Activated CD4-positive, CD25-positive, alpha-beta regulatory T cell (primary cell): ENCODE measurements at places on chromosomes 16 and 17.

GRCh38 chr17:60823515-60823914, 145.9 kb downstream of the BCAS3 start:
- no peak for DNase-seq

DNA sequence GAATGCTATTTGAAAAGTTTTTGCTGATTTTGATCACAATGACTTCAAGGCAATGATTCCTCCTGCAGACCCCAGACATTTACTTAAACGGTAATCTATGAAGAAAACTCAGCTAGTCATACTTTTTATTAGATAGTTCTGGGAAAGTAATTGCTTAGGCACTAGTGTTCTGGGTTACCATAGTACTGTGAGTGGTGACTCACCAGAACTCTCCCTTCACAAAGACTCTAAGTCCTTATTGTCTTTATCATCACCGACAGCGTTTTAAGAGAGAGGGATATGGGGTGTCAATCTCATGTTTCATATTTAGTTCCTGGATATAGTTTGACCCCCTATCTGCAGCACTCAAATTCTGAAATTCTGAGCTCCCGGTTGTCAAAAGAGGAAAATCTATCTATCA, 43.0 kb upstream of the CDH8 start:
- DNase-seq, result no peak

DNA sequence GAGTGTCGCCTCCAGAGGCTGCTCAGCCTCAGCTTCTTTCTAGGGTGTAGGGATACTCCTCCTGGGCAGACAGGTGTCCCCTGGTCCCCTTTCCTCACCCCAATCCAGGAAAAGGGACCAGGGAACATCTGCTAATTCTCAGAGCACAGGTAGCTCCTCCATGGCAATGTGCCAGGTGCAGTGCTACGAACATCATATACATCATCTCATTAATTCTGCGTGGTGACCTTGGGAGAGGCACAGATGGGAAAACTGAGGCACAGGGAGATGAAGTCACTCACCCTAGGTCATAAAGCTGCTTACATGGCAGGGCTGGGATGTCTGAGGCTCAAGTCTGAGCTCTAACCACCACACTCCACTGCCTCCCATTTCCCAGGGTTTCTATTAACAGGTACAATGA, 11.7 kb downstream of the HDAC5 start:
- DNase-seq, result no peak

DNA sequence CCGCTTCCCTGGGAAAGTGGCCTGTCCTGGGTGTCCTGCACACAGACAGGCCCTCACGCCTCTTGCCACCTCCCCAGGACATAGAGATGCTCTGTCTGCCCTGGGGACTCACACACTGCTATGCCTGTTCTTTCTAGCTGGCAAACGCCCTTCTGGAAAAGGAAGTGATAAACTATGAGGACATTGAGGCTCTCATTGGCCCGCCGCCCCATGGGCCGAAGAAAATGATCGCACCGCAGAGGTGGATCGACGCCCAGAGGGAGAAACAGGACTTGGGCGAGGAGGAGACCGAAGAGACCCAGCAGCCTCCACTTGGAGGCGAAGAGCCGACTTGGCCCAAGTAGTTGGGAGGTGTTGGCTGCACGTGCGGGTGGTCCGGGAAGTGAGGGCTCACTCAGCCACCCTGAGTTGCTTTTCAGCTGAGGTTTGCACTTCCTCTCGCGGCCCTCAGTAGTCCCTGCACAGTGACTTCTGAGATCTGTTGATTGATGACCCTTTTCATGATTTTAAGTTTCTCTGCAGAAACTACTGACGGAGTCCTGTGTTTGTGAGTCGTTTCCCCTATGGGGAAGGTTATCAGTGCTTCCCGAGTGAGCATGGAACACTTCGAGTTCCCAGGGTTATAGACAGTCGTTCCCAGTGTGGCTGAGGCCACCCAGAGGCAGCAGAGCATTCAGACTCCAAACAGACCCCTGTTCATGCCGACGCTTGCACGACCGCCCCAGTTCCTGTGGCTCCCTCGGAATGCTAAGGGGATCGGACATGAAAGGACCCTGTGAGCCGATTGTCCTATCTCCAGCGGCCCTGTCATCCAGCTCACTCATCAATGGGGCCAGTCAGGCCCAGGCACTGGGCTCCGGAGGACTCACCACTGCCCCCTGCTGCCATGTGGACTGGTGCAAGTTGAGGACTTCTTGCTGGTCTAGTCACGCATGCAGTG, 3.5 kb upstream of the RPL13 start:
- DNase-seq, result peak; percentile 70

- DNase-seq, result no peak
Observed at GRCh38 chr16:78485188-78485916, 385.9 kb downstream of the WWOX start.

DNA sequence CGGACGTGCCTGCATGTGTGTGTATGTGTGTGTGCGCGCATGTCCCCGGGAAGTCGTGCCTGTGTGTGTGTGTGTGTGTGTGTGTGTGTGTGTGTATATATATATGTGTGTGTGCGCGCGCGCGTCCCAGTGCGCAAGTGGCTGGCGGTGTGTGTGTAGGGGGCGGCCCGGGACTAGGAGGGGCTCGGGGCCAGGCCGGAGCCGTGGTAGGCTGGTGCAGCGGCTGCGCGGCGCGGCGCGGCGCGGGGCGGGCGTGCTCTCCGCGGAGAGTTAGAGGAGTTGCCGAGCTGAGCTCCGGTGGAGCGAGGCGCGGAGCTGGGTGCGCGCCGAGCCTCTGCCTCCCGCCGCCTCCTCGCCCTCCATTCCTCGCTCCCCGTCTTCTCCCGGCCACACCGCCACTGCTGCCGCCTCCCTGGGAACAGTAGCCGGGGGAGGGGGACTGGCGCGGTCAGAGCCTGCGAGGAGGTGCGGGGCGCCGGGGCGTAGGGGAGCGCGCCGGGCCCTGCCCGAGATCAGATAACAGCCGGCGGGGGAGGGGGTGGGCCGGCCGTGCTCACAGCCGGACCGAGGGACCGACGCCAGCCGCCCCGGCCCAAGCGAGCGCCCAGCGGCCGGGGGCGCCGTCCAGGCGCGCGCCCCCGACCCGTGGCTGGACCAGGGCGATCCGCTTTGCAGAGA, at the start of gene KCNJ12:
TSS of gene KCNJ12 (plus strand) at position 277 of the 678 bp plus-strand sequence. CDS start 38,986 bp downstream, outside the sequence.
- no peak for DNase-seq

- no peak for DNase-seq
Observed at GRCh38 chr17:79808763-79809529, 12.1 kb upstream of the CBX8 start.

DNA sequence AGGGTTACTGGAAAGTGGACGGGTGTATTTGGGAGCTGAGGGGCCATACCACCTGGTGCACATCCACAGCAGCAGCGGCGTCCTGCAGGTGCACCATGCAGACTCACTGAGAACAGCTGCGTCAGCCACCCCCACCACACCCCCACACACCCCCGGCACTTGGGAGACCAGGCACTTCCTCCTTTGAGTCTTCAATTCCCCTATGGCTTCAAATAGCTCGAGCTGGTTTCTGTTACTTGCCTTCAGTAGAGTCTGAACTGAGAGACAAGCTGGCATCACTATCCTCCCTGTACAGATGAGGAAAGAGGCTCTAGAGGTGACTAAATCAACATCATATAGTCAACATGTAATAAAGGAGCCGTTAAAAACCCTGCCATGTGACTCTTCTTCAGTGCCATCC, 15.4 kb downstream of the CUEDC1 start:
- DNase-seq, result no peak

GRCh38 chr17:57782062-57782490, 37.0 kb upstream of the CCDC182 start:
- DNase-seq, result no peak

DNA sequence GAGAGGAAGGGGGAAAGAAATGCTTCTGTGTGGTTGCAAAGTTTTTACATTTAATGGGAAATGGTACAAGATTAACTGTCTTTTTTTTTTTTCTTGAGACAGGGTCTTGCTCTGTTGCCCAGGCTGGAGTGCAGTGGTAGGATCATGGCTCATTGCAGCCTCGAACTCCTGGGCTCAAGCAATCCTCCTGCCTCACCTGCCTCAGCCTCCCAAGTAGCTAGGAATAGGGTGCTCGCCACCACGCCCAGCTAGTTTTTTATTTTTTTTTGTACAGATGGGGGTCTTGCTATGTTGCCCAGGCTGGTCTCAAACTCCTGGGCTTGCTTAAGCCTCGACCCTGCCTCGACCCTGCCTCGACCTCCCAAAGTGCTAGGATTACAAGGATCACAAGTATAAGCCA, 3.8 kb upstream of the ROGDI start:
- no peak for DNase-seq

- no peak for DNase-seq
Observed at GRCh38 chr17:12830777-12831247, 41.5 kb downstream of the ARHGAP44 start.

DNA sequence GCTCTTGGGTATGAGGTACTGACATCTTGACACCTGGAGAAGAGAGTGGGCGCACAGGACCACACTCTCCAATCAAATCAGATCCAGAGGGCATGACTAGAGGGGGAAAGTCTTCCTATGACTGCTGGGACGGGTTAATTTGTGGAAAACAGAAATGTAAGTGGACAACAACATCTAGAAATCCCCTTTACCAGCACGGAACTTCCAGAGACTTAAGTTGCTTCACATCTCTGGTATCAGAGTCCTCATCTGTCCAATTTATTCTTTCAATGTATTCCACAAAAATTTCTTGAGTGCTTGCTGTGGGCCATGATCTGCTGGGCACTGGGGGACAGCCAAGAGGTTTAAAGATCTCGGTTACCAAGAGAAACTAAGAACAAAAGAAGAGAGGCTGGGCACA, 159.2 kb downstream of the COPRS start:
- DNase-seq, result no peak

- no peak for DNase-seq
Observed at GRCh38 chr17:40451420-40451819, 8.2 kb downstream of the IGFBP4 start.

DNA sequence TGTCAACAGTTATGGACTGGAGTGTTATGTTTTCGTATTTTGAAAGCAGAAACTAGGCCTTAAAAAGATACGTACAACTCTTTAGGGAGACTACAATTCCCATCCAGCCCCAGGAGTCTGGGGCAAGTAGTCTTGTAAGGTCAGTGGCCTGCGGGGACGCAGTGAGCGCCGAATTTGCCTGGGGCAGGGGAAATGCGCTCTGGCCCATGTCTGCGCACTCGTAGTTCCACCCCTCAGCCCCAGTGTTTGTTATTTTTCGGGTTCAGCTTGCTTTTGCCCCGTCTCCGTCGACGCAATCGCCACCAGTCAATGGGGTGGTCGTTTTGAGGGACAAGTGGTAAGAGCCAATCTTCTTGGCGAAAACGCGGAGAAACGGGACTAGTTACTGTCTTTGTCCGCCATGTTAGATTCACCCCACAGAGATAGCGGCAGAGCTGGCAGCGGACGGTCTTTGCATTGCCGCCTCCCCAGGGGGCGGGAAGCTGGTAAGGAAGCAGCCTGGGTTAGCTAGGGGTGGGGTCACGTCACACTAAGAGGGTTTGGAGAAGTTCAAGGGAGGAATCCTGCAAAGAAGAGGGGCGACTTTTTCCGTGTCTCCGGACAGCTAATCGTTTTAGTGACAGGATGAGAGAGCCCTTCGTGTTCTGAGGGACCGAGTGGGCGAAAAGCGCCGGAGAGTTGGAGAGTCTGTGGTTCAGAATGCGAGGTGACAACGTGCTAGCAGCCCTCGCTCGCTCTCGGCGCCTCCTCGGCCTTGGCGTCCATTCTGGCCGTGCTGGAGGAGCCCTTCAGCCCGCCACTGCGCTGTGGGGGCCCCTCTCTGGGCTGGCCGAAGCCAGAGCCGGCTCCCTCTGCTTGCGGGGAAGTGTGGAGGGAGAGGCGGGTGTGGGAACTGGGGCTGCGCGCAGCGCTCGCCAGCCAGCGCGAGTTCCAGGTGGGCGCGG, 1.1 kb upstream of the BRCA1 start:
- DNase-seq, result no peak
